ENCODE measurements at places on chromosomes 7 and 10. TPM values are rescaled to one million over a fixed set of nuclear protein-coding genes. Genes with fewer than 3 reads are reported as not detected.

- DNase-seq, result no peak
Measured at GRCh38 chr7:78179211-78179610, 380.6 kb downstream of the PHTF2 start.

- DNase-seq, result no peak
Measured at GRCh38 chr10:106384496-106384895, 780.0 kb downstream of the SORCS1 start.

GRCh38 chr10:5482016-5482415, 17.4 kb downstream of the CALML5 start:
- DNase-seq, result no peak

GRCh38 chr10:49599546-49599945, 10.6 kb upstream of the SLC18A3 start:
- no peak for DNase-seq

DNA sequence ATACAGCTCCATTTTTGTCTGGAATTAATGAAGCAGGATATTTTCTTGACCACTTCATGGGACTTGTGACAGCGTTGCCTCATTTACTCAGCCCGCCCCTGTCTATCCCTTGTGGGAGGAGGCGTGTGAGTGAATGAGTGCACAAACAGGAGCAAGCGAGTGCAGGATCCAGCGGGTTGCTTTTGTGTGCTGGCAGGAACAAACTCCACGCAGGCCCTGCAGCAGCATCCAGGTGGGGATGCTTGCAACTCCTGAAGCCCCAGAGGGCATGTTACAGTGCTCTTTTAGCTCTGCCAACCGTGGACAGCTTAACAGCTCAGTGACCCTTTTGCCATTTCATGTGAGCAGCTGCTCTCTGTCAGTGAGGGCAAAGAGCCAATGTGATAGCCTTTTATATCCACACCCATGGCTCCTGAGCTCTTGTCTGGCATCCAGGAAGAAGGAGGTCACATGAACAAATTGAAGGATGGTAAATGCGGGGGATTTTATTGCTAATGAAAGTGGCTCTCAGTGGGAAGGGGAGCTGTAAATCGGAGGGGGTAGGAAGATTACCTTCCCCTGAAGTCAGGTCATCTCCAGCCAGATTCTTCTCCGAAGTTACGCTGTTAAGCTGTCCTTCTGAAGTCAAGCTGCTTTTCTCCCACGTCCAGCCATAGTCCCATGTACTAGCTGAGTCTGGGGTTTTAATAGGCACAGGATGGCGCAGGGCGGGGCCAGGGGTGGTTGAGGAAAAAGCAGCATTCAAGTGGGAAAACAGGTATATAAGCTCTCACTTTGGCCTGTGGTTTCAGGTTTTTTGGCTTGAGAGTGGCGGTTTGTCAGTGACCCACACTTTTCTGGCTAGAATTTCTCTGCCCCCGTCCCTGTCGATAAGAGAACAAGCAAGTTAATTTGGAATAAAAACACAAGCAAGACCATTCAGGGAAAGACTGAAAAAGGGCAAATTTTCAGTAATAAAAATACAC, 714.7 kb upstream of the MBL2 start:
- DNase-seq, result no peak

GRCh38 chr7:90298145-90299038, 22.7 kb downstream of the FAM237B start:
- peak; percentile 83 for DNase-seq

DNA sequence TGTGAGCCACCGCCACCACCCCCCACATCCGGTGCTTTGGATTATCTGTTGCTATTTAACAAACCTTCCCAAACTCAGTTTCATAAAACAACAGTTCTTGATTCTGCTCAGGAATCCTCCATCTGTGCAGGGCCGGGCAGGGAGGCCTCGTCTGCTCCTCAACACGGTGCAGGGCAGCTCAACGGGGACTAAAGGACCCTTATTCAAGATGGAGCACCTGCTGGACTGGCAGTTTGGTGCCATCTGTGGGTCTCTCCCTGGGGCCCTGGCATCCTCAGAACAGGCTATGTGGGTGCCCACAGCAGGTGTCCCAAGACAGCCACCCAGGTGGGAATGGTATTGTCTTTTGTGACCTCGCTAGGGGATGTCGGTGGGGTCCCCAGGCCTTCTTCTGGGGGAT, 31.0 kb upstream of the ELFN1 start:
- DNase-seq, result no peak

GRCh38 chr10:72704117-72704516, 12.2 kb downstream of the MCU start:
- DNase-seq, result no peak

DNA sequence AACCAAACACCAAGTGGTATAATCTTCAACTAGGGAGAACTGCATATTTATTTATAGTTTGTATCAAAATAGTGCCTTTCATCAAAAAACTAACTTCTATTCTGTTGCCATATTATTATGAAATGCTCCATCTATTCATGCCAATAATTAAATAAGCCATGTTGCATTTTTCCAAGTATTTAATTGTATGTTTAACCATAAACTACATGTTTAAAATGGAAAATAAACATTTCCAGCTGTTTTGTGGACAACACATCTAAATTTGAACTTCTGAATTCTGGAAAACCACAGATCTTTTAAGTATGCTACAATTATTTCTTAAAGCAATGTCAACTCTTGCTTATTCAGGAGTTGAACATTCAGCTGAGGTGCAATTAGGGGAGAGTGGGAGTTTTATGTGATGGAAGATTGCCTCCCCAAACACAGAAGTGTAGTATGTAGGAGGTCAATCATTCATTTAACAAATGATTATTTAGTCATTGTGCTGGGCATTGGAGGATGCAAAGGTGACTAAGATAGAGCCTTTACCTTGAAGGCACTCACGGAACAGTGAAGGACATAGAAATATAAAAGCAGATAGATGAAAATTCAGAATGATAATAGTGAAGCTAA, 80.7 kb upstream of the PPP1R3C start:
- DNase-seq, result no peak

GRCh38 chr7:96169439-96169838, 152.5 kb downstream of the SLC25A13 start:
- DNase-seq, result no peak

DNA sequence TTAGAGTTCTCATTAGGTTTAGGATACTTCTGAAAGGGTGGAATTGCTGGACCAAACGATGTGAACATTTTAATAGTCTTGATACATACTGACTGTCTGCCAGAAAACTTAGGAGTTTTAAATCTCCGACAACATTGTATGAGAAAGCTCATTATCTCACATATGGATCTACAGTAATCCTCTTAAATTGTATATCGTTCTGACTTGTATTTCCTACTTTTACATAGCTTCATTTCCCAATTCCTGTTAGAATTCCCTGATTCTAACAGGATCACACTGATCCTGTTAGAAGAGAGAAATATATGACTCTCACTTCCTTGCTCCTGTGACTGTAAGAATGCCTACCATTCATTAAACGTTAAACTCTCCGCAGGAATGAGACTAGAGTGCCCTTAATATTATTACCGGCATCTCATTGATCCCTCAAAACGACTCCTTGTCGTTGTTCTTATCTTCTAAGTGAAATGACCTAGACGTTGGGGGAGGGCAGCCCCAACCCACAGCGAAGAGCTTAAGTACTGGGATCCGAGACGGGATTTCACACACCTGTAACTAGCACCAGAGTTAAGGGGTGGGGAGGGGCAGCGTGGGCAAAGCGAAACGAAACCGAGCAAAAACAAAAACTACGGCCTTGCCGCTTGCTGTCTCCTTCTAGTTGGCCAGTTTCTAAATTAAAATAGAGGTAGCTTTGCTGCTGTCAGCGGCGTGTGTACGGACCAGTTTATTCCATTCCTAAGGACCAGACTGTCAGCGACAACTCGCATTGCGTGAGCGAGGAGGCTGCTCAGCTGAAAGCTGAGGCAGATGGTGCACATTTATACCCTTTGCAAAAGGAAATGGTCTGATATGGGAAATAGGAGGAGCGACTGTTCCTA, 678 bp upstream of the TMEM106B start:
- no peak for DNase-seq

- no peak for DNase-seq
Measured at GRCh38 chr10:3616880-3617279, 168.1 kb downstream of the KLF6 start.

DNA sequence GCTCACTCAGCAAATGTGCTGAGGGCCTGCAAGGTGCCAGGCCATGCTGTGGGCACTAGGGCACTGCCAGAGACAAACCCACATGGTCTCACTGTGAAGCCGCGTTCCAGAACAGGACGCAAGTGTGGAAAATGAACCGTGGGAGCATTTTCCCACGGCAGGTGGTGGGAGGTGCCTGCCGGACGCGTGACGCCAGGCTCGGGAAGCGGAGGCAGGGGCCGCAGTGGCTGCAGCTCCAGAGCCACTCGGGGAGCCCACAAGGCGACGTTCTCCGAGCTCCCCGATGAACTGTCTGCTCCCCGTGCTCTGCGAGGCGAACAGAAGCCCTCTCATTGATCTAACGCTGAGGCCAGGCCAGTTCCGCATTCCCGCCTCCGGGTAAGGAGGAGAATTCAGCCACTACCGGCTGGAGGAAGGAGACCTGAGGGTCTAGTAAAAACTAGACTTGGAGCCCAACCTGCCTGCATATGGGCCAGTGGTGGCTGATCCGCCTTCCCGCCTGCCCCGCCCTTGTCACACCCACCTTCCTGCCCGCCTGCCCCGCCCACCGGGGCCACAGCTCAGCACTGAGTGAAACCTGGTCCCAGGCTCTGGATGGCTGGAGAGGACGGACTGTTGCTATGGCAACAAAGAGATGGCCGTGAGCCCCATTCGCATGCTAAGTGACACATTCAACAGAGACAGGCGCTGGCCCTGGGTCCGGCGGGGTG, 13.1 kb downstream of the ADGRA1 start:
- DNase-seq, result no peak

DNA sequence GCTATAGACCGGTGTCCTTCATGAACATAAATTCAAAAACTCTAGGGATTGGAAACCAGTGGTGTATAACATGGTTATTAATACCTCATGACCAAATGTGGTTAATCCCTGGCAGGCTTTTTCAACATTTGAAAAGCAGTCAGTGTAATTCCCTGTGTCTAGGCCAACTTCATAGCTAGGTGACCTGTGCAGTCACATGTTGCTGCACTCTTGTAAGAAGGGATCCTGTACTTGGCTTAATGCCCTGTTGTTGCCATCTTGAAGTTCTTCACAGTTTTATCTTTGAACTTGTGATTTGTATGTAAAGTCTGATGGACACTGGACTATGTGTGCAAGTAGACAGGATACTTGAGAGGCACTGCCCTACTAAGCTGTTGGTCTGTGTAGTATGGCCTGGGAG, 39.7 kb downstream of the ZNF33A start:
- no peak for DNase-seq

- DNase-seq, result peak; percentile 64
Measured at GRCh38 chr7:107614425-107614824, 34.4 kb downstream of the BCAP29 start.

GRCh38 chr10:73922007-73922863, 11.3 kb downstream of the PLAU start:
- no peak for DNase-seq

GRCh38 chr10:87913156-87913921, 49.9 kb downstream of the PTEN start:
- DNase-seq, result no peak

DNA sequence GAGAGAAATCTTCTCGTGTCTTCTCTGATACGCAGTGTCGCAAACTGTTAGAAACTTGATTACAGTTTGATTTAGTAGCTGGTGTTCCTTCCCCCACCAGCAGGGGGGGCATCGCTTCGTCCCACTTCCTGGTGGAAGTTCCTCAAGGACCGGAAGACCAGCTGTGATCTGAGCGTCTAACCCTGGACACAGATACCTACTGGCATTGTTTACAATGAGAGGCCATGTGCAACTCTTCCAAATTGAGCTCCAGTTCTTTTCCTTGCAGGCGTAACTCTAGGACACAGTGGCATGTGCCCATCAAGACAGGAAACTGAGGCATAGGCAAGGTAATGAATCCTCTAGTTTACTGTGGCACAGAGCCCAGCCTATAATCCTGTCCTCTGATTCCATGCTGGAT, 219.0 kb downstream of the CCDC3 start:
- DNase-seq, result peak; percentile 30

DNA sequence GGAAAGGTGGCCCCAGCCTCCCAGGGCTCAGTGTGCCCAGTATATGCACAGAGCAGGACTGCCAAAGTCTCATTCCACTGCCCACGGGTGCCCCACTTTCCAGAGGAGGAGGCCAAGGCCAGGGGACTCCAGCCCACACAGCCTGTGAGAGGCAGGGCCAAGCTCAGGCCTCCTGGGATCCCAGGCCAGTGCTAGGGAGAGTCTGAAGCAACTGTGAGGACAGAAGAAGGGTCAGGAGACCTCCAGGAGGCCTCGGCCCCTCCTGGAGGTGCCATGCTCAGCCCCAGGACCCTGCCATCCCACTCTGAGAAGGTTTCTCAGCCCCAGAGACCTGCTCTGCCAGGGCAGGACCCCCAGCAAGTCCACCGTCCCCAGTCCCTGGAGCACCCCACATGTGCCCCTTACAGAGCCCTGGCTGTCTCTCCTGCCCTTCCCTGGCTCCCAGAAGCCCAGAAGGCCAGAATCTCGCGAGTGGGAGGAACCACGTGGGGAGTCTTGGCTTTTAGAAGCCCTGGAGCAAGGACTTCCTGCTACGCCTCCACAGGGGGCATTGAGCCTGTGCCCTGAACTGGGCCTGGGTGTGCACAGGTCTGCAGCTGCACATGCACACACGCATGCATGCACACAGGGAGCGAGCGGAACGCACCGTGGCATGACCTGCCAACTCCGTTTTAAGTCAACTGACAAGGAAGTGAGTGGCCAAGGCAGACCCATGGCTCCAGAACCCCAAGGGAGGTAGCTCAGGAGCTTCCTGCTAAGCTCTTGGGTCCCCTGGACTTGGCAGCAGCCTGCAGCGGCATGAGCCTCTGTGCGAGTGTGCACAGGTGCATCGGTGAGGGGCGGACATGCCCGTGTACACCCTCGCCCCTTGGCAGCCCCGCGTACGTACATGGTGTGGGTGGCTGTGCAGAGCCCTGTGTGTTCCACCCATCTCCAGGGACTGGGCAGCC, 33.6 kb downstream of the ZCCHC24 start:
- DNase-seq, result no peak

- peak; percentile 26 for DNase-seq
Measured at GRCh38 chr10:84256510-84257342, 11.9 kb downstream of the RGR start.

- DNase-seq, result no peak
Measured at GRCh38 chr7:117552660-117553059, 72.8 kb downstream of the CFTR start.

GRCh38 chr7:76505168-76506080, 4.9 kb upstream of the UPK3B start:
- DNase-seq, result no peak

TSPAN14 gene
- 21.1 TPM for total RNA-seq

TMEM176B gene
- total RNA-seq, result not detected

ATOH7 gene
- under 0.01 TPM for total RNA-seq

GFRA1 gene
- under 0.01 TPM for total RNA-seq

USP6NL gene
- 8.7 TPM for total RNA-seq

ITPRID1 gene
- not detected for total RNA-seq

NXPH1 gene
- not detected for total RNA-seq

LOXL4 gene
- total RNA-seq, result 0.13 TPM

Data from bronchial epithelial cell (primary cell).